ENCODE measurements at places on chromosomes 1 and 21.

- DNase-seq: no peak
Observed at GRCh38 chr21:28654406-28654805, 338.3 kb downstream of the LTN1 start.

- no peak for DNase-seq
Observed at GRCh38 chr21:34083357-34083756, 10.0 kb downstream of the MRPS6 start.

- DNase-seq: no peak
Observed at GRCh38 chr1:183817576-183818288, 12.8 kb downstream of the RGL1 start.

GRCh38 chr1:63127376-63127775, 195.0 kb upstream of the FOXD3 start:
- DNase-seq: no peak

- no peak for DNase-seq
Observed at GRCh38 chr1:71101839-71102376, 21.1 kb upstream of the ZRANB2 start.

DNA sequence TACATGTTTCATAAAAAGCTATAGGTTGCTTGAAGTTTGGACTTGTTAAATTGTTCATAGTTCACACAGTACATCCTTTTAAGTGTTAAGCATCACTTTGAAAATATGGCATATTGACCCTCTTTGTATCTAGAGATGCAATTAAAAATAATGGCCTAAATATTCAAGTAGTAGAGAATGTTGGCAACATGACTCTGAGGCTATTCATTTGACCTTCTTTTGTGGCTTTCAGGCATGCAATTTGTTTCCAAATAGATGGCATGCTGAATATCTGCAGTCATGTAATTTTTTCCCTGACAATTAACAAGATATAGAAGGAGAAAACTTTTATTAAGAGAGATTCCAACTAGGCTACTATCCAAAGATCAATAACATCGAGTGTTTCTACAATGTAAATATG, 230.5 kb upstream of the ZRANB2 start:
- no peak for DNase-seq

- DNase-seq: no peak
Observed at GRCh38 chr1:224435999-224436398, 1.4 kb upstream of the WDR26 start.

DNA sequence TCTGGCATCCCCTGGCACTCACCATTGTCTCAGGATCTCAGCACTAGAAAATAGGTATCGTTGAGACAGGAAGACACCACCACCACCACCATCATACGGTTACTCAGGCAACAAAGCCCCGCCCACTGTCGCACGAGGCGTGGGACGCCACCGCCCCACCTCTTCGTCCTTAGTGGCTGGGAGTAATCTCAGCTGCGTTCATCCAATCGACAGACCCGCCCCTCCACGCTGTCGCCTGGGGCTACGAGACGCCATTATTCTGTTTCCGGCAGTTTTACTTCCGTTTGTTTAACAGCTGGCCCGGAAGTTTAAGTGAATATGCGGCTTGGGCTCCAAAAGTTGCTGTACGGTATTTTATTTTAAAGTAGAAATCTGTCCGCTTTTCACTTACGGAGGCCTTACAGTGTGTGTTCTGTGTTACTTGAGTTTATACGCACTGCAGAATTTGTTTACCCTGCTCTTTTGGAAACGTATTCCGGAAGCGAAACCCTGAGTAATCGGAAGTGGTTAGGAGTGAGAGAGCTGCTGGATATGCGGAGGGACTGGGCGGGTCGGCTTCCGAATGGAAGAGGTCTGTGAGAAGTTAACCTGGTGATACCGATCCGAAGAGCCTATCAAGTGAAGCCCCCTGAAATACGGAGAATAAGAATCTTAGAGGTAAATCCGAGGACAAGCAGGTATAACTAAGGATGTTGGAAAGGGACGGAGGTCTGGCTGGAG, at the start of the genes BLZF1 and NME7:
Gene BLZF1 (plus strand): TSS at position 510 of the 720 bp plus-strand sequence. CDS start 1,328 bp downstream, outside the sequence.
Gene NME7 (minus strand): TSS at position 112 of the 720 bp plus-strand sequence. CDS start 87 bp downstream, at position 25.
- DNase-seq: peak; percentile 98

GRCh38 chr21:44485254-44485793, 30.0 kb downstream of the LRRC3 start:
- DNase-seq: peak; percentile 14

GRCh38 chr1:193156117-193156821, 30.1 kb downstream of the B3GALT2 start:
- no peak for DNase-seq

GRCh38 chr1:51901151-51901550, 22.6 kb upstream of the NRDC start:
- no peak for DNase-seq

GRCh38 chr1:231194843-231195516, 33.1 kb downstream of the TRIM67 start:
- no peak for DNase-seq

GRCh38 chr1:46532498-46533178, 18.8 kb downstream of the KNCN start:
- peak; percentile 64 for DNase-seq

GRCh38 chr1:53987880-53988279, 30.1 kb downstream of the LDLRAD1 start:
- no peak for DNase-seq

GRCh38 chr1:167196166-167196565, 24.5 kb upstream of the POU2F1 start:
- DNase-seq: no peak

- no peak for DNase-seq
Observed at GRCh38 chr1:20403423-20404145, 82.4 kb downstream of the CAMK2N1 start.

GRCh38 chr1:3063379-3064295, 5.4 kb upstream of the PRDM16 start:
- no peak for DNase-seq

DNA sequence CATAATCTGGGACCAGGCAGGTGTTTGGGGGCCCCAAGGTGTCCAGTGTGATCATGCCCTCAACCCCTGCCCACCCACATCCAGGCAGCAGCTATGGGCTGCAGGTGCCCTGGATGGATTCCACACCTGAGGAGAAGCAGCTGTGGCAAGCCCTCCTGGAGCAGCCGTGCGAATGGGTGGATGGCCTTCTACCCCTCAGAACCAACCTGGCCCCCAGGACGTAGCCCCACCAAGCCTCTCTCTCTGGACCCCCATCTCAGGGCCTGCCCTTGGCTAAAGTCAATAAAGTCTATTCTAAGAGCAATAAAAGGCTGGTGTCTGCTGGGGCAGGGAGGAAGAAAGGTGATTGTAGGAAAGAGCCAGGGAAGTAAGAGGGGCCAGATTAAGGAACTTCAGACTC, 11.8 kb downstream of the SYTL1 start:
- no peak for DNase-seq
